ENCODE measurements at places on chromosomes 5 and 9. TPM values are rescaled to one million over a fixed set of nuclear protein-coding genes. Genes with fewer than 3 reads are reported as not detected.

GRCh38 chr5:156438076-156438475 is 111.1 kb downstream of the SGCD start:
- no peak overlapping the region for H3K27ac ChIP-seq
- no peaks in the 10 kb centered on the region for H3K36me3 ChIP-seq
- H3K4me1 ChIP-seq, result no peaks in the 10 kb centered on the region
- no peaks in the 10 kb centered on the region for H3K27me3 ChIP-seq
- DNase-seq, result no peak

DNA sequence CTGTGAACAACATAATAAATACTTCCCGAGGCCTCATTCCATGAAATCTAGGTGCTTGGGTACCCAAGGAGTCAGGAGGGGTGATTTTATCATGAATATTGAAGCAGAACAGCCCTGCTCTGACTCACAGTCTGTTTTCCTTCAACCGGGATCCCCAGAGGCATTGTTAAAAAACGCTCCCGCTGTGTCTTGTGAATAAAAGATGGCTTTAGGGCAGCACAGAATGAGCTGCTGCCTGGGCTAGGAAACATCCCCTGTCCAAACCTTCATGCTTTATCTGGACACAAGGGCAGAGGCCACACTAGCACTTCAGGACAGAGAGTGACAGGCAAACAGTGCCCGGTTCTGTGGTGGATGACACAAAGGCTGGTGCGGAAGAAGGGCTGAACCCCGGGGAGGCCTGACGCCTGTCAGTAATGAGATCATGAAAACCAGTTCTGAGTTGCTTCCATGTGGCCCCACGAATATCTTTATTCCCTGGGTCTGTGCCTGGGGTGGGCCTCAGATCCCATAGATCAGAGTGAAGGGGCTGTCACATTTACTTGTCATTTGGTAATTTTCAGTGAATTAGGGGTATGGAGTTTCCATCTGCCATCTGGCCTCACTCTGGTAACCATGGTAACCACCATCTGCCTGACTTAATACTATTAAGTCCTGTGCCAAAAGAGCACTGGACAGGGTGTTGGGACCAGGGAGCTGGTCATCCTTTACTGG is 2.6 kb downstream of the IGFBPL1 start:
- no peak overlapping the region for H3K4me3 ChIP-seq
- H3K36me3 ChIP-seq, result no peaks in the 10 kb centered on the region
- DNase-seq, result peak; percentile 97
- H3K4me1 ChIP-seq, result no peaks in the 10 kb centered on the region

- peak; percentile 87 for DNase-seq
- H3K4me3 ChIP-seq, result no peak overlapping the region
- H3K36me3 ChIP-seq, result peaks cover 5% of the 10 kb centered on the region
- H3K27me3 ChIP-seq, result no peaks in the 10 kb centered on the region
These were observed 36.4 kb upstream of the IPPK start for GRCh38 chr9:92706218-92706940.

DNA sequence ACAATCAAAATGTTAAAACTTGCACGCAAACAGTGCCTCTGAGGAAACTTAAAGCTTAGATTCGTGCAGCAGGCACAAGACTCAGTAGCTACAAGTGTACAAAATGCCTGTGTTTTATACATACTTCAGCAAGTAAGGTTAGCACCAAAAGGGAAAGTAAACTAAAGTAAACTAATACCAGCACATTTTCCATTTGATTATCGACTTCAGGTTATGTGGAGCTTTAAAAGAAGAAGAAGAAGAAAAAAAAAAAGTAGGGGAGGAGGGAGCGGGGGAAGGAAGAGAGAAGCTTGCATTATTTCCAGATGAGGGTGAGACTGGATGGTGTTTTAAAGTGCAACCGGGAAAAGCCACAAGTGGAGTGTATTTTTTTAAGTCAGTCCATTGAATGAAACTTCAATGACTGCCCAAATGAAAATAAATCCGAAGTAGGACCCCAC is 596 bp upstream of the ADAMTS6 start:
- H3K4me3 ChIP-seq, result peak overlapping the region; percentile 82
- peak; percentile 31 for DNase-seq
- peaks cover 19% of the 10 kb centered on the region for H3K4me1 ChIP-seq
- H3K27ac ChIP-seq, result peak overlapping the region; percentile 96

DNA sequence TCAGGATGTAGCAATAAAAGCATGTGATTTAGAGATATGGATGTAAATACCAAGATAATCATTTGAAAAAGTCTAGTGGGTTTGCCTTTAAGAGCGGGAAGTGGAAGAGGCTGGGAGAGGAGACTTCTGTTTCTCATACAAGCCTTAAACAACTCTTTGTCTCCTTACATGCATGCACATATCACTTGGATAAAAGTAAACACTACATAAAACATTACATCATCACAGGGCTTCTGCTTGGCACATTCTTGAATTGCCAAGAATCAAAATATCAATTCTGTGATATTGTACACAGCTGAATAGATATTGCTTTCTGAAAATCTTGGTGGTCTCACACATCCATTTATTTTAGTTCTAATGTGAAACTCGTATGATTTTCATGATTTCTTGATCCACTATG is 57.6 kb downstream of the FOXD1 start:
- no peaks in the 10 kb centered on the region for H3K36me3 ChIP-seq
- H3K4me1 ChIP-seq, result peaks cover 27% of the 10 kb centered on the region
- H3K27ac ChIP-seq, result peak overlapping the region; percentile 4
- no peak for DNase-seq
- no peak overlapping the region for H3K4me3 ChIP-seq

- no peak for DNase-seq
- no peaks in the 10 kb centered on the region for H3K4me1 ChIP-seq
- no peaks in the 10 kb centered on the region for H3K27me3 ChIP-seq
- H3K4me3 ChIP-seq, result no peak overlapping the region
- H3K36me3 ChIP-seq, result no peaks in the 10 kb centered on the region
These were observed 1045.2 kb downstream of the CDH12 start for GRCh38 chr5:21807953-21808352.

- DNase-seq, result no peak
- H3K4me3 ChIP-seq, result no peak overlapping the region
- no peaks in the 10 kb centered on the region for H3K27me3 ChIP-seq
These were observed 2125.8 kb downstream of the MAT2B start for GRCh38 chr5:165631235-165631634.

DNA sequence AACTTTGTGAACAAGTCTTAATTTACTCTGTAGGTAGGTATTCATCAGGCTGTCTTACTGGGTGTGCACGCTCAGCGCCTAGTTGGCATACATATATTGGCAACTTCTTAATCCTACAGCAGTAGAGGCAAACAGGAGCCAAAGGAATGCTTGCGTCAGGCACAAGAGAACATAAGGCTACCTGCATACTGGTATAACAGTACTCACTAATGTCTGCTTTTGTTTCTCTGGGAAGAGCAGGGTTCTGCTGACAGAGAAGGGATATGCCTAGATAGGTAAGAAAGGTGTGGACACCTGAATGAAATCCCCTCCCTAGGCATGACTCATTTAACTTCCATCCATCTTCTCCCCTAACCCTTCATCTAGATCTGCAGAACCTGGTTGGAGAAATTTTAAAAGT is 40.1 kb downstream of the ELL2 start:
- no peak overlapping the region for H3K27ac ChIP-seq
- peaks cover 11% of the 10 kb centered on the region for H3K4me1 ChIP-seq
- no peak for DNase-seq
- H3K36me3 ChIP-seq, result peaks cover 28% of the 10 kb centered on the region

DNA sequence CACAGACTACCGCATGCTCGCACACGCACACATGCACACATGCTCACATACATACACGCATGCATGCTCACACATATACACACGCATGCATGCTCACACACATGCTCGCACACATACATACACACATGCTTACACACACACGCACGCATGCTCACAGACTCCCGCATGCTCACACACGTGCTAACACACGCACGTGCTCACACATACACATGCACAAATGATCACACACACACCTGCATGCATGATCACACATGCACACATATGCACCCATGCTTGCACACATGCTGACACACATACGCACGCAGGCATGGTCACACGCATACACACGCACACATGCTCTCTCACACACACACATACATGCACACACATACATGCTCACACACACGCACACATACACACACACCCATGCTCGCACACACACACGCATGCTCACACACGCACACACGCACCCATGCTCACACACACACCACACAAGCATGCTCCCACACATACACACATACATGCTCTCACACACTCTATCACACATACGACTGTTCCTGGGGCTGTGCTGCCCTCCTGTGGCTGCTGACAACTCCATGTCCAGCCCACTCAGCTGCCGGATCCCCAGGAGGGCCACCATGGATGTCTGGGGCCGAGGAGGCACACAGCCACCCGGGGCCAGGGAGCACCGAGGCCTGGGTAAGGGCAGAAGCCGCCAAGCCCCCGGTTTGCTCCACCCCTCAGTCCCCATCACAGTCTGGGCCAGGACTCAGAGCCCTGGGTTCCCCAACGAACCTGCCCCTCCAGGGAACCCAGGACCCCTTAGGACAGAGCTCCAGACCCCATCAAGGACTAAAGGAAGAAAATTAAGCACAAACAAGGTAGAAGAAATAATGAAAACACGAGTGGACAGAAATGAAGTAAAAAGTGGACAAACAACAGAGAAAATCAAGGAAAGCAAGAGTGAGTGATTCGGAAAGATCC is 31.4 kb upstream of the EGFL7 start:
- H3K27me3 ChIP-seq, result peaks cover 15% of the 10 kb centered on the region
- peak; percentile 97 for DNase-seq
- H3K27ac ChIP-seq, result no peak overlapping the region
- H3K4me1 ChIP-seq, result no peaks in the 10 kb centered on the region
- no peak overlapping the region for H3K4me3 ChIP-seq

DNA sequence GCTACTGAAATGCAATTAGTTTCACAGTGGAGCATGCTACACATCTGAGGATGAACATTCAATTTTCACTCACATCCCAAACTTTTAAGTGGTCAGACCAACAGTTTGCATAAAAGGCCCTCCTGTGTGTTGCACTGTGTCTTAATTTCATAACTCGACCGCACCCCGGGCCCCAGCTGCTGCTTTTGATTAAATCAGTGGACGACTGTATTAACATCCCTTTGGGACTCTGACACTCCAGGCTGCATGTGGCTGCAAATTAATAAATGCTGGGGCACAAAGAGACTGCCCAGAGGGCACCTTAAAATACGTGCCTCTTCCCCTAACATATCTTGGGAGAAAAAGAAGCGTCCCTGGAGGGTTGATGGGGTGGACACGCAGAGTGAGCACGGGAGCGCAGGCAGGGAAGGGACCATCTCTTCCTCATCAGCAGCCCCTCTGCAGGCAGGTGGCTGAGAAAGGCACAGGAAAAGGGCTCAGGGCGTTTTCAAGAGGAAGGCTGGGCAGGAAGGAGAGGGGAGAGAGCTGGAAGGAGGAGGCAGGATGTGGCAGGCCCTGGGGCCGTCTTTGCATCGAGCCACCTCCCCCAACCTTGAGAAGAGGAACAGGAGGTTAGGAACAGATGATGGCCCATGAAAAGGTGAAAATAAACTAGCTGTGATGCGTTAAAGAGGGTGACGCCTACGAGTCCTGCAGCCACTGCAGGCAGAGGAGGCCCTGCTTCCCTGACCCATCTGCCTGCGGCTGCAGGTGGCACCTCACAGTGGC is 18.6 kb downstream of the MED10 start:
- no peaks in the 10 kb centered on the region for H3K36me3 ChIP-seq
- H3K4me1 ChIP-seq, result no peaks in the 10 kb centered on the region
- no peak overlapping the region for H3K27ac ChIP-seq
- no peak for DNase-seq
- H3K4me3 ChIP-seq, result no peak overlapping the region

The SIT1 gene
- total RNA-seq, result 0.36 TPM
